Right ventricle myocardium superior (tissue), 1 donor: ENCODE measurements at places on chromosomes 5 and 9. TPM values are rescaled to one million over a fixed set of nuclear protein-coding genes. Genes with fewer than 3 reads are reported as not detected.

The DPM2 gene
- total RNA-seq = 9.9 TPM

The NMUR2 gene
- not detected for total RNA-seq

The PCA3 gene
- not detected for total RNA-seq

The GAS1 gene
- total RNA-seq = 21.8 TPM

The IFNK gene
- not detected for total RNA-seq

The ESM1 gene
- not detected for total RNA-seq

The NKD2 gene
- 2.8 TPM for total RNA-seq

The BARHL1 gene
- total RNA-seq = not detected

The AQP7 gene
- 155 TPM for total RNA-seq

The RLN1 gene
- total RNA-seq = 0.62 TPM

The FAT2 gene
- not detected for total RNA-seq

The PHF2 gene
- total RNA-seq = 25.4 TPM
